ENCODE measurements at places on chromosomes 5 and 9.

DNA sequence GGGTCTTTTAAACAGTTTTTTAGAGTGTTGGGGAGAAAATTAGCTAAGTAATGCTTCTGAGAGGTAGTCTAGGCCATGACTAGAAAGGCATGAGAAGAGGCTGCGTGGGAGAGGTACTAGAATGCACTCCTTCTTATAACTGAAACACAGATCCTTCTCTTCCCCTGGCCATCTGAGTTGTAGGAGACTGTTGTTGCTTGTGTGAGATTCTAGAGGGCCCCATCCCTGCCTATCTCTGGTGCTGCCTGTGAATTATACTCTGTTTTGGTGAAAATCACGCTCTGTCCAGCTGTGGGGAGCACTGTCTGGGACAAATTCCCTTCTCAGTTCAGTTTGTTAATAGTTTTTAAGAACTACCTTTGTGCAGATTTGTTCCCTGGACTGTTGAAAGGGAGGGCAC is 37.5 kb downstream of the MAP1B start:
- no peak for DNase-seq

DNA sequence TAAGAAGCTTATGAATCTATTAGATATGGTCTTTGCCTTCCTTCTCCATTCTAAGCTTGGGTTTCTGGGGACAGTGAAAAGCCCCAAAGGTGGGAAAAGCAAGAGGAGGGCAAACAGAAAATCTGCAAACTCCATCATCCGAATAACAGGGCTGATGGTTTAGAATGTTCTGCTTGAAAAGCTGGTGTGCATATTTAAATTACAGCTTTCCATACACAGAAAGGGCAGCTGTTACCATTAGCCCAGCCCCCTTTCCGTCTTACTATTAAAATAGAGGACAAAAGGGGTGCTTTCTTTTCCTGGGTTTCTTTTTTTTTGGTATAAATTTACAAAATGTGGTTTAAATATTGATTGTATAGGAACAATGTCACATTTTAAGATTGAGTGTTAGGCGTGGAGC is 22.0 kb downstream of the INSYN2B start:
- DNase-seq = no peak

DNA sequence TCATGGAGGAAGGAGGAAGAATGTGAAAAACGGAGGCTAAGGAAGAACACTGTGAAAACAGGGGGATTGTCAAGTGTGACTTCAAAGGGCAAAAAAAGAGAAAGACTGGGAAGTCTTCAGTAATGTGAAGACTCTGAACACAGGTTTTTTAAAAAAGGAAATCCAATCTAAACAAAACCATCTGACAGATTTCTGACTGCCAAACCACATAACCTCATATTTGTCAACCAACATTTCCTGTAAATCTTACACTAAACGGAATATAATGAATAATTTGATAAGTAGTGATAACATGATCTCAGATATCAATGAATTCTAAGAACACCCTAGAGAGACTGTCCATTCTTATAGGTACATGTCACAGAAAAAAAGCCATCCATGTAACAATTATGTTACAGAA is 124.7 kb downstream of the FBN2 start:
- peak; percentile 22 for DNase-seq

- peak; percentile 68 for DNase-seq
Observed at GRCh38 chr5:148910686-148911361, 84.4 kb downstream of the ADRB2 start.

DNA sequence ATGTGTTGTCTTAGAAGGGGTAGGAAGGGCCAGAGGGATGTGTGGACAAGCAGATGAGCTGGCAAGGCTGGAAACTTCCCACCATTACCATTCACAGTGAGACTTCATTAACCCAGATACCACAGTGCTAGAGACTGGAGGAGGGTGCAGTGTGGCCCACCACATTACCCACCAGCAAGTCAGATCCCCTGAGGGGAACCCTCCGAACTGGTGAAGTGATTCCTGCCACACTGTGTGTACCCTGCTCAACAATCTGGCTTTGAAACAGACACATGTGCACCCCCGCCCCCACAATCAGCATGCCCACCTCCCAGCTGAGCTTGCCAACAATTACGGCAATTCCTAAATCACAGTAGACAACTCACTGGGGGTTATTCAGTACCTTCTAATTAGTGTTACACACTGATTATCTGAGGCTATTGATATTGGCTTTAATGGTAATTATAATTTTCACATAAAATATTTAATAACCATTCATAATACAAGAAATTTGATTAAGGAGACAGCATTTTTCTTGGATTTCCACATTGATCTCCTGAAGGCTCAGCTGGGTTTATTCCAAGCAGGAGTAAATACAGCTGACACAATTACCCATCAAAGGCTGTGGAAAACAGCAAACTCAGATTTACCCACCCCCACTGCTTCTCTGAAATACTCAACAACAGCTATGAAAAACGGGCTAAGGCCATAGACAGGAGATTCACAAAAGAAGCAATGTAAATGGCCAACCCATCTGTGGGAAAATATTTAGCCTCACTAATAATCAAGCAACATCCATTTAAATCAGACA is 169.3 kb upstream of the FSTL4 start:
- no peak for DNase-seq
